ENCODE measurements at places on chromosomes 7 and 10.

DNA sequence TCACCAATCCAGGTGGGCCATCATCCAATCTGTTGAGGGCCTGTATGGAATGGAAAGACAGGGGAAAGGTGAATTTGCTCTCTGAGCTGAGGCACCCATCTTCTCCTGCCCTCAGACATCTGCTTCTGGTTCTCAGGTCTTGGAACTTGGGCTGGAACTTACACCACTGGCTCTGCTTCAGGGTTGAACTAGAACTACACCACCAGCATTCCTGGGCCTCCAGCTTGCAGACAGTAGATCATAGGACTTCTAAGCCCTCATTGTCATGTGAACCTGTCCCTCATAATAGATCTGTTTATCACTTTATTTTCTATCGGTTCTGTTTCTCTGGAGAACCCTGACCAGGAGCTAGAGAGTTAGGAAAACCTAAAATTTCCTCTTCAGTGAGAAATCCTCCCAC lies 233.5 kb downstream of the CREB5 start:
- no peak overlapping the region for H3K27ac ChIP-seq
- peaks cover 3% of the 10 kb centered on the region for H3K27me3 ChIP-seq
- H3K4me1 ChIP-seq, result peaks cover 21% of the 10 kb centered on the region
- no peak overlapping the region for H3K4me3 ChIP-seq

DNA sequence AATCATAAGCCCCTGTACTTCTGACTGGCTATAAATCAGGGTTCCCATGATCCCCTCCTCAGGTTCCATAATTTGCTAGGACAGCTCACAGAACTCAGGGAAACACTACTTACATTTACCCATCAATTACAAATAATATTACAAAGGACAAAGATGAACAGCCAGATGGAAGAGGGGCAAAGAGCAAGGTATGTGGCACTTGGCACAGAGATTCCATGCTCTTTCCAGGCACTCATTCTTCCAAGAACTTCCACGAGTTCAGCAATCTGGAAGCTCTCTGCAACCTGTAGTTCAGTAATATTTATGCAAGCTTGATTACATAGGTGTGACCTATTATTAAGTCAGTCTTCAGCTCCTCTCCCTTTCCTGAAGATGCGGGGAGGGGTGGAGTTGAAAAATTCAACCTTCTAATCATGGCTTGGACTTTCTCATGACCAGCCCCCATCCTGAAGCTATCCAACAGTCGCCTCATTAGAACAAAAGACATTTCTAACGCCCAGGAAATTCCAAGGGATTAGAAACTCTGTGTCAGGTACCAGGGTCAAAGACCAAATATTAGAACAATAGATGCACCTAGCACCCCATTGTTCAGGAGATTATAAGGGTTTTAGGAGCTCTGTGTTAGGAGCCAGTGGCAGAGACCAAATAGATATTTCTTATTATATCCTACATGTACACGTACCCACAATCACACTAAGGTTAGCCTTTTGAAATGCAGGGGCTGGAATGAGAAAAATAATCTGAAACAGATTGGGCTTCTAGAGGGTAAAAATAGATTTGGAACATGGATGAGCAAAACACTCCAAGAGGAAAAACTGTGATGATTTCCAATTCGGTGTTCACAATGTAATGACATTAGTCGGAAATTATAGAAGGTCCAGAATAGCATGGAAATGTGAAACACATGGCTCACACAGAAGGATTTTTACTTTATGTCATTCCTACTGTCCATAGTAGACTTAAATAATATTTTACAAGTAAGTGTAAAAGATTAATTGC lies 7.0 kb downstream of the ANKMY2 start:
- H3K27ac ChIP-seq, result no peak overlapping the region
- no peaks in the 10 kb centered on the region for H3K27me3 ChIP-seq
- H3K4me3 ChIP-seq, result no peak overlapping the region
- H3K4me1 ChIP-seq, result peaks cover 1% of the 10 kb centered on the region
- no peaks in the 10 kb centered on the region for H3K36me3 ChIP-seq
- DNase-seq, result no peak

DNA sequence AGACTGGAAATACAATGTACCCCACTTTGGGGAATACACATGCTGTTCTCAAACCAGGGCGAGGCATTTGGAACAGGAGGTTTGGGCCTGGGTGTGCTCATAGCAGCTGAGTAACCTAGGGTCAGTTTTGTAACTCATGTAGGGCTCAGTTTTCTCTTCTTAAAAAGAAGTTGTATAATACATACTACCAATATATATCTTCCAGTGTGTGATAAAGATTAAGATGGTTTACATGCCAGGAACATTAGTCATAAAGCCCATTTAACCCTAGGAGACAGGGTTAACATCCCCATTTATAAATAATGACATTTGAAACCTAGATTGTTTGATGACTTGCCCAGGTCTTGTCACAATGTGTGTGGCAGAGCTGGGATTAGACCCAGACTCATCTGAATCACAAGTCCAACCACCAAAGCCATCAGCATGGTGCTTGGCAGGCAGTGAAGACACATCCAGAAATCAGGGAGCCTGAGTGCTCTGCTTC lies 6.0 kb downstream of the AKR1B10 start:
- H3K4me3 ChIP-seq, result no peak overlapping the region
- no peak for DNase-seq
- H3K4me1 ChIP-seq, result peaks cover 4% of the 10 kb centered on the region
- peaks cover 5% of the 10 kb centered on the region for H3K27me3 ChIP-seq
- no peak overlapping the region for H3K27ac ChIP-seq
- H3K36me3 ChIP-seq, result no peaks in the 10 kb centered on the region

DNA sequence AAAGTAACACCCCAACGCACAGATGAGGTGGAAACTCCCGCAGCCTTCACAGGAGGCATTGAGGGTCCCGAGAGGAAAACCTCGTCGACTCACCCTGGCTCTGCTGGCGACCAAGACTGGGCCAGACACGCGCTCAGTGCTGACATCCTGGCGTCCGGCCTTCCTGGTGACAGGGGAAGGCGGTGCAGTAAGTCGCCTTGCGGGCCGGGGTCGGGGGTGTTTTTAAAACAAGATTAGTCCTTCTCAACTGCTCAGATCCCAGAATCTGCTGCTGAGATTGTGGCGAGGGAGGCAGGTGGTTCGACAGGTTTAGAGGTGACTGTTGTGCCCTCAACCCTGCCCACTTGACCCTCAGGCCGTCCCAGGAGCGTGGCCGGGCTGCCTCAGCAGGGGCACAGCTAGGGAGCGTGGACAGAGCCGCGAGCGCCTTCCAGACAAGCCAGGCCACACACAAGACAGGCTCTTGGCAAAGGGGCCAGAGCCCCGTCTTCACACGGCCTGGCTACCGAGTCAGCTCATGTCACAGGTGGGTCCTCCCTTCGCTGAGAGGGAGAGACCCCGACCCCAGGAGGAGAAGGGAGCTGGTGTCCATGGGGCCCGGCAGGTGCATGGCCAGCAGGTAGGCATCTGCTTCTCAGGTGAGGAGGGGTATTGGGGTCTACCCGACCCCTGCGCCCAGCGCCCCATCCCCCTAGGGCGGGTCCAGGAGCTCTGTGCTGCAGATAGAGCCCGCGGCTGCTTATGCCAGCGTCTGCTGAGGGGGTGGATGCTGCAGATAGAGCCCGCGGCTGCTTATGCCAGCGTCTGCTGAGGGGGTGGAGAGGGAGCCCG lies 81.6 kb downstream of the DNAJB6 start:
- peaks cover 4% of the 10 kb centered on the region for H3K36me3 ChIP-seq
- no peak overlapping the region for H3K4me3 ChIP-seq

GRCh38 chr7:30256349-30256858 lies 28.0 kb upstream of the ZNRF2 start:
- peaks cover 7% of the 10 kb centered on the region for H3K4me1 ChIP-seq
- no peaks in the 10 kb centered on the region for H3K36me3 ChIP-seq
- DNase-seq, result no peak
- no peak overlapping the region for H3K27ac ChIP-seq

- H3K27me3 ChIP-seq, result peaks cover 5% of the 10 kb centered on the region
- DNase-seq, result no peak
- H3K4me3 ChIP-seq, result no peak overlapping the region
- no peaks in the 10 kb centered on the region for H3K36me3 ChIP-seq
Measured at GRCh38 chr10:130807721-130808120, 503.8 kb downstream of the TCERG1L start.

DNA sequence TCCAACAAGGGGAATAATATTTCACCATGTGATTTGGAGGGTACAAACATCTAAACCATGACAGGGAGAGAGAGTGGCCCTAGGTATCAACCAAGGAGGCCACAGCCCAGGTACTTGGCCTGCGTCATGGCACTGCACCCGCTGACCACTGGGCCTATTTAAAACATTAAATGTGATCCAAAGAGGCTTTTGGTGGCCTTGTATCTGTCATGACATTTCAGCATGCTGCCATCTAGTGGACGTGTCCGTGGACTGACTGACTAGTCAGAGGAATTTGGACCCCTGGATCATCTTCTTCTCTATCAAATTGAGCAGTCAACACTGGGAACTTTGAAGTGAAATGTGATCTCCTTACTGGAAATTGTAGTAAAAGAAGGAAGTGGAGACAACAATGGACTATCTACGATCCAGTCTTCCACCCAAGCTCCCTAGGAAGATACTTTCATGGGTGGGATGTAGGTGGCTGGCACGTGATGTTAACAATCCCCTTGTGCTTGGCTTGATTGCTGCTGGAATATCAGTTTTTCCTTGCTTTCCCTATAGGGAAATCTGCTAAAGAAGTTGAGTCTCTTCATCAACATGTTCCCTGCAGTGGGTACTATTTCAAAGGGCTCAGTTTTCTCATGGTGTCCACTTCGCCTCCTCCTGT lies 24.6 kb upstream of the ITGA8 start:
- H3K4me1 ChIP-seq, result peaks cover 15% of the 10 kb centered on the region
- no peaks in the 10 kb centered on the region for H3K36me3 ChIP-seq
- peaks cover 7% of the 10 kb centered on the region for H3K27me3 ChIP-seq
- H3K4me3 ChIP-seq, result no peak overlapping the region

- H3K36me3 ChIP-seq, result peaks cover 7% of the 10 kb centered on the region
- peaks cover 37% of the 10 kb centered on the region for H3K4me1 ChIP-seq
- no peak overlapping the region for H3K27ac ChIP-seq
- no peak for DNase-seq
Measured at GRCh38 chr10:131930150-131930549, 29.3 kb downstream of the PPP2R2D start.

- no peak for DNase-seq
- no peaks in the 10 kb centered on the region for H3K36me3 ChIP-seq
- H3K27ac ChIP-seq, result no peak overlapping the region
- H3K4me3 ChIP-seq, result no peak overlapping the region
- H3K4me1 ChIP-seq, result no peaks in the 10 kb centered on the region
Measured at GRCh38 chr7:106486331-106486730, 174.6 kb downstream of the CCDC71L start.

Measured in glutamatergic neuron (in vitro differentiated cells).